T-helper 2 cell treated with Interferon-gamma antibody and Interleukin-4, amounts not matched to agents 5 μg/mL and 100 μg/mL, for 36 hours (primary cell): ENCODE measurements at places on chromosomes 1 and 21.

- no peak for DNase-seq
- no peak overlapping the region for H3K4me3 ChIP-seq
- no peaks in the 10 kb centered on the region for H3K36me3 ChIP-seq
- no peaks in the 10 kb centered on the region for H3K4me1 ChIP-seq
- H3K27ac ChIP-seq, result no peak overlapping the region
These were observed 385.0 kb upstream of the ST6GALNAC5 start for GRCh38 chr1:76482272-76482671.

DNA sequence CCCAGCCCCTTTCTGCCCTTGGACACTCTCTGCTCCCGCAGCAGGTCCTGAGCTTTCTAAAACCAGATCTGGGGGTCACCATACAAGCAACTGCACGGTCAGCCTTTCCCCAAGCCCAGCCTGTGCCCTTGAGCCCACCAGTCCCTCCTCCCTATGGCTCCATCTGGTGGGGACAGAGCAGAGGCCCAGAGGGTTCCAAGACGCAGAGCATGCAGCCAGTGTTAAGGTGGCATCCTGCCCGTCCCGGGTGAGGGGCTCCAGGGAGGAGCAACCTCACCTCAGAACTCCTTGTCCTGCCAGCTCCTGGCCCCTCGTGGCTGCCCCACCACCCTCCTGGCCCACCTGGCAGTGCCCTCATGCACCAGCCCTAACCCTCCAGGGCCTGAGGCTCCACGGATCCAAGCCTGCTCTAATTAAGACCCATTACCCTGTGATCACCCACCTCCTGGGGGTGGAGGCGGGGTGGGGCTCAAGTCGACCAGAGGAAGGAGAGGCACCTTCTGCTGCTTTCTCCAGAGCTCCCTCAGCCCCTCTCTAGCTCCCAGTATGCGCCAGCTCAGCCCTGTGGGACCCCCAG is 8.5 kb downstream of the CHD5 start:
- H3K27ac ChIP-seq, result no peak overlapping the region
- H3K4me3 ChIP-seq, result no peak overlapping the region

GRCh38 chr1:182570611-182570970 is 18.5 kb downstream of the RNASEL start:
- peaks cover 3% of the 10 kb centered on the region for H3K36me3 ChIP-seq
- H3K4me3 ChIP-seq, result no peak overlapping the region
- no peak overlapping the region for H3K27ac ChIP-seq
- no peak for DNase-seq
- peaks cover 2% of the 10 kb centered on the region for H3K27me3 ChIP-seq

DNA sequence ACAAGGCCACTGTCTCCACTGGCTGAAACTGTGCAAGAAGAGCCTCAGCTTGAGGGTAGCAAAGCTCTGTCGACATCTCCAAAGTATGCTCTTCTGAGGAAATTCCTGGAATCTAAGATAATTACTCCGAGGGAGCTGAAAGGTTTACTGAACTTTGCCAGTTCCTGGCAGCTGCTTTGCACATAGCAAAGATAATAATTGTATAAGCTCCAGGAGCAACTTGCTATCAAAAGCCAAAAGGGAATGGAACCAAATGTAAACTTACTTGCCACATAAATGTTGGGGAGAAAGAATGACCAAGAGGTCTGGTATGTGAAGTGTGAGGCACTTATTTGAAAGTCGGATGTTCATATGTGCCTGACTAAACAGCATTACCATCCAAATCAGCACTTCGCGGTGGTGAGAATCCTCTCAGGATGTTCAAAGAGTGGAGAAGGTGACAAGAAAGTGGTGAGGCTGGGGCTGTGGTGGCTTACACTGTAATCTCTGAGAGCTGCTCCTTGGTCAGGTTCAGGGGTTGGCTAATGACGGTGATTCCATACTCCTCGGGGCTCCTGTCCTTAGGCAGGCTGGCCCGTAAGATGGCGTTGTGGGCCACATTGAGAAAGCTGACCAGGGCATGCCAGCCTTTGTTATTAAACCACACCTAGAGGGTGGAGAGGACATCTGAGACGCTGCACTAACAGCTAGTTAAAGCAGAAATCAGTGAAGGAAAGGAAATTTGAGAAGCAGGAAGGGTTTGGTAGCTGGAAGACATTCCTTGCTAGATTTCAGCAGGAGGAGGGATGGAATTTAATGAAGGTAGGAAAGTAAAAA is 100.0 kb downstream of the ABCA4 start:
- no peak overlapping the region for H3K4me3 ChIP-seq
- peaks cover 23% of the 10 kb centered on the region for H3K4me1 ChIP-seq
- H3K27me3 ChIP-seq, result peaks cover 10% of the 10 kb centered on the region
- no peak for DNase-seq
- no peak overlapping the region for H3K27ac ChIP-seq

GRCh38 chr1:100009458-100009857 is 39.7 kb downstream of the SLC35A3 start:
- no peaks in the 10 kb centered on the region for H3K4me1 ChIP-seq
- no peak overlapping the region for H3K27ac ChIP-seq
- H3K27me3 ChIP-seq, result no peaks in the 10 kb centered on the region
- peaks cover 19% of the 10 kb centered on the region for H3K36me3 ChIP-seq

GRCh38 chr1:214363386-214363785 is 82.4 kb downstream of the SMYD2 start:
- peaks cover 28% of the 10 kb centered on the region for H3K4me1 ChIP-seq
- H3K27me3 ChIP-seq, result no peaks in the 10 kb centered on the region
- peaks cover 40% of the 10 kb centered on the region for H3K36me3 ChIP-seq

GRCh38 chr1:97123717-97124431 is 402.3 kb downstream of the PTBP2 start:
- no peaks in the 10 kb centered on the region for H3K4me1 ChIP-seq
- no peaks in the 10 kb centered on the region for H3K27me3 ChIP-seq
- H3K4me3 ChIP-seq, result no peak overlapping the region

- peak; percentile 48 for DNase-seq
- H3K27ac ChIP-seq, result no peak overlapping the region
- H3K4me3 ChIP-seq, result no peak overlapping the region
- peaks cover 3% of the 10 kb centered on the region for H3K4me1 ChIP-seq
- H3K36me3 ChIP-seq, result no peaks in the 10 kb centered on the region
These were observed 7.9 kb upstream of the EDN2 start for GRCh38 chr1:41492341-41492848.

DNA sequence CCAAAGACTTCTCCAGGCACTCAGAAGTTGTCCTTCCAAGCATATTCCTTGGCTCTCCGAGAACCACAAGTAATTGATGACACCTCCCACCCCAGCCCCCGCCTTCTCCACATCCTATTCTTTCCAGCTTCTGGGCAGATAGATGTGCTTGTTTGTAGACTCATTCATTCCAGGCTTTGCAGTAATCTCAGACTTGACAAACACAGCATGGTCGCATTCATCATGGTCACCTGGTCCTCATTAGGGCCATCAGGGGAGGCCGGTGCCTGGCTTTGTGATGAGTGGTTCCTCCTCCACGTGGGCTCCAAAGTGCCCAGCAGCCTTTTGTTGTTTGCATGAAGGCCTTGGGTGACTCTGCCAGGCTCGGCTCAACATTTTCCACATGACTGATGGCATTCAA is 28.5 kb upstream of the KCNE2 start:
- H3K27ac ChIP-seq, result no peak overlapping the region
- DNase-seq, result no peak
- H3K36me3 ChIP-seq, result no peaks in the 10 kb centered on the region
- H3K27me3 ChIP-seq, result peaks cover 2% of the 10 kb centered on the region
- H3K4me1 ChIP-seq, result peaks cover 3% of the 10 kb centered on the region
- no peak overlapping the region for H3K4me3 ChIP-seq

GRCh38 chr1:108075055-108075454 is 110.1 kb upstream of the VAV3 start:
- no peak overlapping the region for H3K4me3 ChIP-seq
- no peak overlapping the region for H3K27ac ChIP-seq
- peaks cover 2% of the 10 kb centered on the region for H3K27me3 ChIP-seq
- no peak for DNase-seq
- peaks cover 27% of the 10 kb centered on the region for H3K4me1 ChIP-seq

DNA sequence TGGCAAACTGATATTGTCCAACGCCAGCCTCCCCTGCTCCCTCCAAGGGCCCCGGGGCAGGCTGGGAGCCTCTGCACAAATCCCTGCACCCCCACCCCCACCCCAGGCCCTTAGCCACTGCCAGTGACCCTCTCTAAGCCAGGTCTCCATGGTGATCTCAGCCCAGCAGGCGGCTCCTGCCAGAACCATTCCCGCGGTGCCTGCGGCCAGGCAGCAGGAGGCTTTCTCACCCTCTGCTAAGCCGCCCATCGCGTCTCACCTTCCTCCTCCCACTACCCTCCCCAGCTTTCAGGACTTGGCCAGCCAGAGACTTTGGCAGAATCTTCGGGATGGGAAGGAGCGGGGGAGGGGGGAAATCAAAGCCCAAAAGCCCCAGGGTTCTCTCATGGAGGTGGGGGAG is 46.8 kb upstream of the WASF2 start:
- no peak overlapping the region for H3K4me3 ChIP-seq
- no peak for DNase-seq
- no peak overlapping the region for H3K27ac ChIP-seq
- H3K27me3 ChIP-seq, result no peaks in the 10 kb centered on the region

GRCh38 chr1:156489166-156489934 is 11.2 kb downstream of the MEF2D start:
- H3K4me3 ChIP-seq, result peak overlapping the region; percentile 62
- no peaks in the 10 kb centered on the region for H3K27me3 ChIP-seq
- H3K36me3 ChIP-seq, result peaks cover 12% of the 10 kb centered on the region
- H3K27ac ChIP-seq, result peak overlapping the region; percentile 71

- no peak for DNase-seq
- H3K36me3 ChIP-seq, result no peaks in the 10 kb centered on the region
- H3K4me1 ChIP-seq, result no peaks in the 10 kb centered on the region
- H3K27me3 ChIP-seq, result peaks cover 3% of the 10 kb centered on the region
- H3K27ac ChIP-seq, result no peak overlapping the region
- H3K4me3 ChIP-seq, result no peak overlapping the region
These were observed 150.3 kb downstream of the HMGB4 start for GRCh38 chr1:34013958-34014737.

GRCh38 chr1:208335371-208336136 is 91.4 kb upstream of the PLXNA2 start:
- H3K4me1 ChIP-seq, result no peaks in the 10 kb centered on the region
- no peak overlapping the region for H3K27ac ChIP-seq
- no peak overlapping the region for H3K4me3 ChIP-seq
- no peaks in the 10 kb centered on the region for H3K36me3 ChIP-seq
- peaks cover 11% of the 10 kb centered on the region for H3K27me3 ChIP-seq
- no peak for DNase-seq

DNA sequence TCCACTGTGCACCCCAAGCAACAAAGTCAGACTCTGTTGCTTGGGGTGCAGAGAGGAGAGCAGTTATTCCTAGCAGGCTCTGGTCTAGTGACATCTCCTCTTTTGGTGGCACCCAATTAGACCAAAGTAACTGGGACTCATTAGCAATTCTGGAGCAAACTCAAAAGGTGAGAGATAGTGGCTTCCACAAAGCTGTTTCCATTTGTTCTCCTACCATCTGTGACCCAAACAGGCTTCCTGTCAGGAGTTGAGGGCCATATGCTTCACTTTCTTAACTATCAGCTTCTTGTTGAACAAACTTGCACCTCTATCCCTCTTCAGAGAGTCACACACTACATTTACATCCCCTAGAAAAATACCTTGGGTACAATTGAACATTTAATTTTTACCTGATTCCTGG is 1.5 kb upstream of the ATXN7L2 start:
- no peaks in the 10 kb centered on the region for H3K36me3 ChIP-seq
- peaks cover 32% of the 10 kb centered on the region for H3K4me1 ChIP-seq
- peak overlapping the region; percentile 4 for H3K4me3 ChIP-seq
- no peak overlapping the region for H3K27ac ChIP-seq
- DNase-seq, result no peak
